ENCODE measurements at places on chromosomes 12 and 14.
A peak's percentile ranks its signal among the peaks of the same experiment; 100 is the strongest.

DNA sequence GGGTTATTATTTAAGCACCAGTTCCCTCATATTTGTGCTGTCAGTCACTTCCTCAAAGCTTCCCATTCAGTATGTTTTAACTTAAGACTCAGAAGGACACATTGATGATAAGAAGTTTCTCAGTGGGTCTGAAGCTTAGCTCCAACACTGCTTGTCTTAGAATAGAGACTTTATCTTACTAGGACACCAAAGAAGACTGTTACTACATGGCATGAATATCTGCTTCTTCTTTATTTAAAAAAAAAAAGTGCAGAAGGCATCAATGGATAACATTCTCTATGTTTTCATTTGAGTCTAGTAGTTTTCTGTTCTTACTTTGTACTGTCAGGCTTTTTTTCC is 404.2 kb downstream of the DAD1 start:
- DNase-seq = no peak

DNA sequence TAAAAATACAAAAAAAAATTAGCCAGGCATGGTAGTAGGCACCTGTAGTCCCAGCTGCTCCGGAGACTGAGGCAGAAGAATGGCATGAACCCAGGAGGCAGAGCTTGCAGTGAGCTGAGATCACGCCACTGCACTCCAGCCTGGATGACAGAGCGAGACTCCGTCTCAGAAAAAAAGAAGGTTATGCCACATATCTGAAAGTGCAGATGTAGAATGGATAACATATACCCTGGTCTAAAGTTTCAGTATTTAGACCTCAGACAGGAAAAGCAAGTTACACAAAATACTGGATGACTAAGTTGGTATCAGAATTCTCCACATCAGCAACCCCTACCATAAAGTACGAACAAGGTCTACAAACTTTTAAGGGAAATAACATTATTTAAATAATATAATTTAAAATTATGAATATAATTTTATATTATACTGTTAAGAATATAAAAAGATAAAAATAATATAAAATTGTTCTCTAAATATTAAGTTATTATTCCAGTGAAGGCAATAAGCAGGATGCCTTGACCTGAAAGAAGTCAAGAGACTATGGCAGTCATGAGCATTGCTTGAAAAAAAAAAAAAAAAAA is 169.9 kb downstream of the CRADD start:
- no peak for DNase-seq

DNA sequence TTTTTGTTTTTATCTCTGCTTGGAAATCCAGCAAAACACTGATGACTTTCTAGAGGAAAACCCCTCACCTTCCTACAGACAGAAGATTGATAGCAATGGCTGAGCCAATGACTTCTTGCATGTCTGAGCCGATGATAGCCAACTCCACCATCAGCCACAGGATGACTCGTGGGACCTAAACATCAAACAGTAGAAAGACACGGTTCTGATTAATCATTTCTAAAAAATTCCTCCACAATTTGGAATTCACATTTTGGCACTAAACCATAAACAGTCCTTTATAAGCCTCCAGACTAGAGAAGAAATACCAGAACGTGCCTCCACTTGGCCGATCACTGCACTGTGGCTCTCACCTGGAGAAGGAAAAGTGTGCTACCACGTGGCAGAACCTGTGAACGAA is 25.9 kb downstream of the SLC11A2 start:
- no peak for DNase-seq

GRCh38 chr12:102522768-102523167 is 42.4 kb upstream of the IGF1 start:
- DNase-seq = no peak

DNA sequence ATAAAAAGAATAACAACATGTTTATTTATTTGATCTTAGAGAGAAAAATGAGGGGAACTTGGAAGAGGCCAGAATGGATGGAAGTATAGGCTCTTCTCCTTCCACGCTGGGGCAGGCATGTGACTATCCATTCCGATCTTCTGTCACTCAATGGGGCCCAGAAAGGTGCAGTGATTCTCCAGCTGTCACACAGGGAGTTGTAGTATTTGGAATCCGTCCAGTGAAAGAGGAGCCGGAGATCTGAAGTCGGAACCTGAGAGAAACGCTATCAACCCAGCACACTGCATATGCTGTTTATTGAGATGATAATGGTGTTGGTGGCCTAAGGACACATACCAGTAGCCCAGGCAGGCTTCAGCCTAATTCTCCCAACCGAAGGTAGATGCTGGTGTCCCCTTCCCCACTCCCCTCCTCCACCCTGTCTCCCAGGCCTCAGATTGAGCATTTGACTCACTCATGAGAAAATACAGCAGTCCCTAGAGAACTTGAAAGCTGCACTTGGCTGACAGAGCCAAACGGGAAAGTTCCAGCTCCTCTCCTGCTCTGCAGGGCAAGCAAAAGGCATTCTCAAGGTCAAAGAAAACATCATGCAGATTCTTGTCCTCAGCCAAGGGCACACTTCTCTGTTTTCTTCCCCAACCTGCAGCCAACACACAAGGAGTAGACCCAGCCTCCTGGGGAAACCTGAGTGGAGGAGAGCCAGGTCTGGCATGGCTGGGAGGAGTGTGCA is 100.4 kb downstream of the IRF2BPL start:
- DNase-seq = no peak

GRCh38 chr12:753611-754472 is 1.5 kb downstream of the WNK1 start:
- DNase-seq = peak; percentile 41

DNA sequence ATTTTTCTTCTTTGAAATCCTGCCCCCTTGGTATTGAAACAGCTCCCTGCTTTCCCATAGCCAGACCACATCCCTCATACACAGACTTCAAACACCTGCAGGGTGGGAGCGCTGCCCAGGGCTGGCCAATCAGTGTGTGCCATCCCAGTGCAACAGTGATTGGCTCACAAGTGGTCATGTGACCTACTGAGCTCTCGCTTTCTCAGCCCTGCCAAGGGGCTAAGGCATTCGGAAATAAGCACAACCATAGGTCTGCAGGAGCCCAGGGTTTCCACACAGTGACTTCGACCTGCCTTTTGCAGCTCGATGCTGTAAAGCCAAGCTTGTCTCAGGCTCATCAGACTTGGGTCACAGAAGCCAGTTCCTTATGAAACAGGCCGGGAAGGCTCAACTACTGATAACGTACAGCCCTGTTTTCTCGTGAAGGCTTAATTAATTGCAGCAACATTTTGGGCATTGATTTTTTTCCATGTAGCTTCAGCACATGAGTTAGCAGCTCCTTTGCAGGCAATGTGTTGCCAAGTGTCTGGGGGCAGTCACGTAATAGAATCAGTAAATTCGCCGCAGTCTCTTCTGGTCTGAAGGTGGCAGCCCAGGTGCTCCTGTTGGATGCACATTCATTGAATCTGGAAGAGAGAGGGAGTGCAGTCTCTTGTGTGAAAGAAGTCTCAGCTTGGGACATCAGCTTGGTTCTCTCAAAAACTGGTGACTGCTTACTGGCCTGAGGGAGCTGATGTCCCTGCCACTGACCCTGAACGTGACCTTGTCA is 1091.8 kb downstream of the AACS start:
- no peak for DNase-seq

DNA sequence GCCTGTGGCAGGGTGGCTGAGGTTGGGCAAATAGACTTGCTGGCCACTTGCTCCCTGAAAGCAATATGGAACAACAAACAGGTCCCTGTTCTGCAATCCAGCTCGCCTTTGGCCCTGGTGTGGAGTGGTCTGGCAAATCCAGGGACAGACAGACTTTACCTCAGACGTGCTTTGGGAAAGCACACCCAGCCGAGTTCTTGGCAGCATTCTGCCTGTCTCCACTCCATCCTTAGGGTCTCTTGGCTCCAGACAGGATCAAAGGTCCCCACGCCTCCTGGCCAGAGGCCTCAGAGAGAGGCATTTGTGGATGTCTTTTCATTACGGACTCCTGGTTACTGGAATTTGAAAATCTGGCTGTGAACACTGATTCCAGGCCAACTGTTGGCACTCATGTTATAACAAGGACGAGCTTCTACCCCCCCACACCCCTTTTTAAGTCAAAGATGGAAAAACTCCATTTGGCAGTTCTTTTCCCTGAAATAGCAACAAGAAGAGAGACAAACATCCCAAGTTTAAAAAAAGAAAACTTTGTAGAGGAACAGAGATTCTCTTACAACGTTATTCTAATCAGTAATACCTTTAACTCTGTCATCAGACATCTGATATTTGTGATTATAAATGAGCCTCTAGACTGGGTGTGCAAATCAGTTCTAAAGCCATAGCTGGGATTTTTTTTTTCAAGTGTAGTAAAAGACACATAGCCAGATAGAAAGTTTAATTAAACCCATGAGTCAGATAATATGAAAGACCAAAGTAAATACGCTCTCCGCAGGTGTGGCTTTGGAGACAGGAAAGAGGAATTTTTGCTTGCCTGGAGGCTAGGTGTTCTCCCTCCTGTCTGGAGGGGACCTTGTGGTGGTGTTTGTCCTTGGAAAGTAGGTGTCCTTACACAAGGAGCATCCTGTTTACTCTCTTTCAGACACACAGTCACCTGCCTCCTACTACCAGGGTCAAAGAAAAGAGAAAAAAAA is 60.7 kb downstream of the GALNT8 start:
- DNase-seq = no peak

- no peak for DNase-seq
These were observed 270.6 kb downstream of the PAWR start for GRCh38 chr12:79420146-79420618.

DNA sequence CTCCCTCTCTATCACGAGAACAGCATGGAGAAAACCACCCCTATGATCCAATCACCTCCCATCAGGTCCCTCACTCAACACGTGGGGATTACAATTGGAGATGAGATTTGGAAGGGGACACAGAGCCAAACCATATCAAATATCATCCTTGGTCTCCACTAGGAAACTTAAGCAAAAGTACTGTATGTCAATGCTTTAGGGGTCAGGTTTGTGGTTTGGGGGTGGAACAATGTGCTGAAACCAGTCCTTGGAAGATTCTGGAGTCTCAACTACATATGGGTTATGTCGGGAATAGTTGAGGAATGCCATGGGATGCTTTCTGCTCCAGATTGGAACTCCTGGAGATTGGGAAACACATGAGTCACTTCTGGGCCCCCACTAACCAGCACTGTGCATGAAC is 48.3 kb upstream of the CCDC63 start:
- DNase-seq = no peak

DNA sequence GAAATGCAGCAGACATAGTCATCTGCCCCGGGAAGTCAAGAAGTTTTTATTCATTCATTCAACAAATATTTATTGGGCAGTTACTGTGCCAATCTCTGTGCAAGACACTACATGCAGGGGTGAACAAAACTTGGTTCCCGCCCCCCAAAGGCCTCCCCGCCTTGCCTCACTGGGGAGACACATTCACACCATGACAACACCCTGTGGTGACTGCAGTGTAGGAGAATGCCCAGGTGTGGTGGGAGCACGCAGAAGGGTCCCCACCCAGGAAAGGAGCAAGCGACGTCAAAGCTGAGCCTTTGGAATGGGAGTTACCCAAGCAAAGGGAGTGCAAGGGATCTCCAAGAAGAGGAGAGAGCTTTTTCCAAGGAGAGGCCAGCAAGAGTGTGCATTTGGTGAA is 1.6 kb upstream of the AQP6 start:
- no peak for DNase-seq

DNA sequence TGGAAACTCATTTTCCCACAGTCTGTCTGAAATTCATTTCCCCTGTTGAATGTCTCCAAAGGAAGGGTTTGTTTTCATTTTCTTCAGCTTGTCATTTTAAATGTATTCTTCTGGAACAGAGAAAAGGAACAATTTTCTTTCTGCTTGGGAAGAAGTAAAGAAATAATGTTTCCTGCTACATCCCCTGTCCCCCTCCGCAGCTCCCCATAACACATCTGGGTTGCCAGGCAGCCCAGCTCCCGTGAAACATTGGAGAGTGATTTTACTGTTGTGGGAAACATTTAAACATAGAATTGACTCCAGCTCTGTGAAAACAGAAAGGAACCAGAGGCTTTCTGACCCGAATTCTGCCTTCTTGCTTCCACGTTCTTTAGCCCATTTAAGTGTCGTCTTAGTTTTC is 159.5 kb downstream of the TMEM132C start:
- no peak for DNase-seq

GRCh38 chr12:44225149-44225510 is 389.2 kb downstream of the TMEM117 start:
- no peak for DNase-seq

GRCh38 chr12:103793512-103794045 is 47.5 kb downstream of the NT5DC3 start:
- no peak for DNase-seq

DNA sequence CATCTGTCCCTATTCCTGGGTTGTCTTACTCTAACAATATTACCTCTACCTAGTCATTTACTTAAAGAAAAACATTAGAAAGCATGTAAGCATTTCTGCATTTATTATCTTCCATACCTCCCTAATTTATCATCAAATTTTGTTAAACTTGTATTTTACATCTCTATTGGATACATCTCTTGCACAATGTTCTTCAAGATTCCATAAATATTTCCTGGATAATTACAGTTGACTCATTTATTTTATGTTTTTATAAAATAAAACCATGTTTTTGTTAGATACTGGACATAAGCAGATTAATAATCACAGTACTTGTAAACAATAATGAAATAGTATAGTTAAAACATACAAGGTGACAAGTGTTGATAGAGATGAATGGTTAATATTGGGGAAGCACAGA is 209.0 kb downstream of the TMTC3 start:
- DNase-seq = no peak

GRCh38 chr12:104504146-104504545 is 47.4 kb downstream of the CHST11 start:
- DNase-seq = no peak

- no peak for DNase-seq
These were observed 50.1 kb downstream of the ZDHHC17 start for GRCh38 chr12:76813972-76814371.

DNA sequence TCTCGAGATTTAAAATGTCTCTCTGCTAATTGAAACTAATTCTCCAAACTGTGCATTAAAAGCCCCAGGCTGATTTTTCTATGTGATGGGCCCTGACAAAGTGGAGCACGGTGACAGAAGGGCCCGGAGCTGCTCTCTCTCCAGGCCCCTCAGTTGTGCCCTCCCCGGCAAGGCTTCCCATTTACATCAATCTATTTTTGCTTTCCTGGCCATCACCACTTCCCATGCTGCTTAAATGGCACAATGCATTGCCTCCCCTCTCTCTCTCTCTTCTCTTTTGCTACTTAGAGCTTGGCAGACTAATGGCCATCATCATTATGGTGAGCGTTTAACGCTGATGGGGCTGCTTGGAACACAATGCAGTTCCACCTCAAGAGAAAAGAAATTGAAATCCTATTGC is 270.7 kb upstream of the DIO3 start:
- DNase-seq = no peak

DNA sequence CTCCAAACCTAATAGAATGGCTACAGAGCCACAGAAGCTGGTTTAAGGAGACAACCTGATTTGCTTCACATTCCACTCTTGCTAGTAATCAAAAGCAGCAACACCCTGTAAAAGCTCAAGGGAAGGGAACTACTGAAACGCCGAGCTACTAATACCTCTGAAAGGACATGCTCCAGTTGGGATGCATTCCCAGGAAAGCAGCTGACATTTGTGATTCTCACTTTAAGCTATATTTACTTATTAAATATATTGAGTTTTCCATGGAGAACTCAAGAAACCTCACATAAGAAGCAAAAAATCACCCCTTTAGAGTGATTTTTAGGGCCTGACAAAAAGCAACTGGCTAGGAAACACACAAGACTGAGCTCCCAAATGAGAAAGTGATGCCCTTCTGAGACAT is 1073.0 kb upstream of the FLRT2 start:
- DNase-seq = no peak

GRCh38 chr12:109519787-109520186 is 42.4 kb downstream of the UBE3B start:
- no peak for DNase-seq

- no peak for DNase-seq
These were observed 112.5 kb upstream of the MED13L start for GRCh38 chr12:116389990-116390389.

- peak; percentile 57 for DNase-seq
These were observed 67.2 kb downstream of the CCDC92 start for GRCh38 chr12:123905319-123905925.
